ENCODE measurements at places on chromosomes 4 and X.

DNA sequence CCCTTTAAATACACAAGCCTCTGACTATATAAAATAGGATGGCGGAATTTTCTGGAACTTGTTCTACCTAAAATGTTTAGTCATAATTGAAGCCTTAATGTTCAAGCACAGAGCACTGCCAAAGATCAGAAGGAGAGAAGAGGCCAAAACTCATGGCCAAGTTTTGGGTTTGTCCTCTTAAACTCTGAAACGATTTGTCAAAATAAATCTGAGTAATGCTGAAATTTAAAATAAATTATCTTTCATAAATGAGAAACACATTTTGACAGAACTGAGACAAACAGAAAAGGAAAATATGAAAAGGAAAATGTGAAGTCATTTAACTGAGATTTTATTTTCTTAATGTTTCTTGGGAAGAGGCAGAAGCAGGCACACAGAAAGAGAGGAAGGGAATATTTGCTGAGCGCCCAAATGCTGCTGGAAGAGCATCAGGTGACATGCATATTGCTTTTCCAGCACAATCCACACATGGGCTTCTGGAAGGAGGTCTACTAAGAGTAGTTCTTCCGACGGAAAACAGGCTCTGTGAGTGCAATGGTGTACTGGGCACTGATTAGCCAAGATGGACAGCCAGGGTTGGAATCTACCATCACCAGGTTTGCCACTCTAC lies 47.4 kb upstream of the ZNF518B start:
- DNase-seq = no peak

DNA sequence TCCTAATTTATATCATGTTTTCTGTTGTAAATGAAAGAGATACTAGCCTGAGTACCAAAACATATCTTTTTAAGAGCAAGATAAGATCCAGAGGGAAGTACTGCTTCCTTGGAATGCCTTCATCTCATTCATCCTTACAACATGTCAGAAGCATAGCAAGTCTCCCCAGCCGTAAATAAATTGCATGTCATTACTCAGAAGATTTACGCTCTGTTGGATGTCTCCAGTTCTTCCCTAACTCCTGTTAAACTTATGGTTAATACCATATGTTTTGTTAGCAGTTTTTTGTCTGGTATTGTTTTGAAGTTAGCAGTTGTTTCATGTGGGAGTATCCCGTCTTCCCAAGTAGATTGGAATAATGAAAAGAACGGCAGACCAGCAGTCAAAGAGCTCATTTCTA lies 7.5 kb upstream of the GPC3 start:
- DNase-seq = no peak

DNA sequence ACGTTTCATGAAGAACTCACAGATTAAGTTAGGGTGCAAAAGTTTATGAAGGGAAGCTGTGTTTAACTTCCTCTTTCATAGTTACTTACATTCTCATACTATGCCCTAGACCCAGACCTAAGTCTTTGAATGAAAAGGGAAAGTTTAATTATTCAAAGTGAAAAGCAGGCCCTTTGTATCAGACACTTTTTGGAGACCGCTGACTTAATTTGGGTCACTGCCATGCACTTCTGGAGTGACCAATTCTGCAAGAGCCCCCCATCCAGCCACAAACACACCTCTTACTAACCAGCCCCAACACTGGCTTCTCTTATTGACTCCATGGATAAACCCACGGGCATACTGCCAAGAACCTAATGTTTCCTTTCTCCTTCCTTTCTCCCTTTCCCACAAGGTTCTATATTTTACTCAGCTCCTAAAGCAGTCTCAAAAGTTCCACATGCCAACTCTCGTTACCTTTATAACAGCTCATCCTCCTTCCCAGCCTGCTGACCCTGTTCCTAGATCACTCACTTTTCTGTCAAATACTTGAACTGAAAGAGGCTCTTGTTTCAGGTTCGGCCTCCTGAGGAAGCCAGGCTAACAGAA lies 34.5 kb downstream of the ABCE1 start:
- DNase-seq = peak; percentile 23

DNA sequence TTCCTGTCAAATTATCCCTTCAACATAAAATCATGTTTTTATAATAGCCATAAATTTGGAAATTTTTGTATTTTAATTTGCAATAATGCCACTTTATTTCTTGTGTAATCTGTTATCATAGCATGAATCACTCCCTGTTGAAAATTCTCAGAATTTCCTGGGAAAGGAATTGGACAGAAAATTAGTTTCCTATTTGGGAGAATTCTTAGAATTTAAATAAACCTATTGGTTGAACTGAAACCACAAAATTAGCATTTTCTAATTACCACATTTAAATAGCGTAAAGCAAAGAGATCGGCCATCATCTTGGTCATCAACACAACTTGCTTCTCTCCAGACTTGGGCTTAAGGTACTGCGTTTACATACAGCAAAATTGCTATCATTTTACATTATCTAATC lies at the start of gene CSN1S1:
Gene CSN1S1, plus strand, starts transcription at position 301 of the 400 bp plus-strand sequence. CDS start 1,488 bp downstream, outside the sequence.
- DNase-seq = no peak

DNA sequence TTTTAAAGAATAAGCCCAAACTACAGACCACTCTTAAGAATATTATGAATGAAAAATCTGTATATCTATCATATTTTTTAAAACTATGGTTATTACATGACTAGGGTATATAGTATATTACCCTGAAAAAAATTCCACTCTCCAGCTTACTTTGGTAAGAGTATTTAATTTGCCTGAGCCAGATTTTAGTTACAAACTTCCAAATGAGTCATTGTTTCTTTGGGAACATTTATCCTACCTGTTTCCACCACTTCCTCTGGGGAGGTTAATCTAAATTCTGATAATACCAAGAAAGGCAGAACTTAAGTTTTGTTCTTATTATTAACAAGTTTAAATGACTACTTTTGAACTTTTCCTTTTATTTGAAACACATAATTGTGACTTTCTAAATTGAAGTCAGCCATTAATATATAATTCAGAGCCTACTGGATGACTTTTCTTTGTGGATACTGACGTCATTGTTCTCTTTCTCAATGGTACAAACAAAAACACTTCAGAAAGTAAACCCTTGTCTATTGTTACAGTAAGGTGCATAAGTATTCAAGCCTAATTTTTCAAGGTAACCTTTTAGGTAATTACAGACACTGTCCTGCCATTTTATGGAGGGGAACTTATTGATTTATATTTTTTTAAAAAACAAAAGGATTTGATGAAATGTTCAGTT lies 135.6 kb upstream of the TLL1 start:
- DNase-seq = no peak

- no peak for DNase-seq
These were observed 856.2 kb downstream of the STIM2 start for GRCh38 chr4:27716693-27717430.

DNA sequence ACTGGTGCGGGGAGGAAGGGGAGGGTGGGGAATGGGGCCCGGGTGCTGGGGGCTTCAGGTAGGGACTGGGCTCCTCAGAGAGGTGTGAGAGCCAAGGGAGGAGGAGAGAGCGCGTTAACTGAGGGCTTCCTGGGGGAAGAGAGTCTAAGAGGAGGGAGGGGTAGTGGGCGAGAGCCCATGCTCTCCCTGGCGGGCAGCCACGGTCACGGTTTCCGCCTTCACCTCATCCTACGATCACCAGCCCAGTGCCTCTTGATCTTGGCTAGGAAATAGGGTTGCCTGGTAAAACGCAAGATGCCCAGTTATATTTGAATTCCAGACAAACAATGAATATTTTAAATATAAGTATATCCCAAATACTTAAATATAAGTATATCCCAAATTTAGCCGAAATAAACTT lies 60.8 kb upstream of the GRPEL1 start:
- DNase-seq = no peak

Data from astrocyte of the cerebellum (primary cell).